ENCODE measurements at places on chromosomes 5 and 9.

DNA sequence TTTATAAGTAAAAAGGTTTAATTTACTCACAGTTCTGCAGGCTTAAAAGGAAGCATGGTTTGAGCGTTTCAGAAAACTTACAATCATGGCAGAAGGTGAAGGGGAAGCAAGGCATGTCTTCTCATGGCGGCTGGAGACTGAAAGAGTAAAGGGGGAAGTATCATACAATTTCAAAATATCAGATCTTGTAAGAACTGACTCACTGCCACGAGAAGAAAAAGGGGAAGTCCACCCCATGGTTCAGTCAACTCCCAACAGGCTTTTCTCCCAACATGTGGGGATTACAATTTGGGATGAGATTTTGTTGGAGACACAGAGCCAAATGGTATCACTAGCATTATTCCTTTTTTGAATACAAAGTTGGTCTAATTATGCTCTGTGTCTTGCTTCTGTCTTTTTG, 627.9 kb upstream of the ST8SIA4 start:
- DNase-seq = no peak

- DNase-seq = no peak
These were observed 109.9 kb upstream of the NFIB start for GRCh38 chr9:14423815-14424261.

- DNase-seq = no peak
These were observed 305.0 kb upstream of the PIK3R1 start for GRCh38 chr5:67910546-67910945.

GRCh38 chr5:145791866-145792265, 43.3 kb downstream of the PRELID2 start:
- DNase-seq = no peak

DNA sequence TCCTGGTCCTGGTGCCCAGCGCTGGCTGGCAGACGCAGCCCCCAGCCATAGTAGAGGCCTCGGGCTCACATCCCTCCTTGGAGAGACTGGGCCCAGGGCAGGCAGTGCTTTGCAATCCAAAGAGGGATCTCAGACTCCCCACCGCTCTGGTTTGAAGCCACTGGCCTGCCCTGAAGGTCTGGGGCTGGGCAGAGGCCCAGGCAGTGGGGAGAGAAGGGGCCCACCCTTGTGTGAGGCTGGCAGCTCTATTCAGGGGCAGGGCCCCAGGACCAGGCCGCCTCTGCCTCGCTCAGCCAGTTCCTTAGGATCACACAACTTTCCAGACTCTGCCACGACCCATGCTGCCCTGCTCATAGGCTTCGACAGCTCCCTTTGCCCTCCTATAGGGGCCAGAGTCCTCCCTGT, 10.7 kb upstream of the SEC16A start:
- DNase-seq = no peak

DNA sequence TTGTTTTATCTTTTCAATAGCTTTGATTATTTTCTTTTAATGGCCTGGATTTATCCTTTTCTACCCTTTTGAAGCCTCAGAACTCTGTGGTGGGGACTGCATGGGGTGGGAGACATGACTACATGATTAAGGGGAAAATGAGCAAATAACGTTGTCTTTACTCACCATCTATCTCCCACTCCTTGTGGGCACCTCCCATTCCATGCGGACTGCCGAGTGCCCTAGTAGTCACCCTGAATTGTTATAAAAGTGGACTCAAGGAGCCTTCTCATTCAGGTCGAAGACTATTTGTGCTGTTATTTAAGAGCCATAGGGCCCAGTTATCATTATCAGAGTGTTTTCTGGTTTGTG, 281.8 kb downstream of the MLLT3 start:
- no peak for DNase-seq

DNA sequence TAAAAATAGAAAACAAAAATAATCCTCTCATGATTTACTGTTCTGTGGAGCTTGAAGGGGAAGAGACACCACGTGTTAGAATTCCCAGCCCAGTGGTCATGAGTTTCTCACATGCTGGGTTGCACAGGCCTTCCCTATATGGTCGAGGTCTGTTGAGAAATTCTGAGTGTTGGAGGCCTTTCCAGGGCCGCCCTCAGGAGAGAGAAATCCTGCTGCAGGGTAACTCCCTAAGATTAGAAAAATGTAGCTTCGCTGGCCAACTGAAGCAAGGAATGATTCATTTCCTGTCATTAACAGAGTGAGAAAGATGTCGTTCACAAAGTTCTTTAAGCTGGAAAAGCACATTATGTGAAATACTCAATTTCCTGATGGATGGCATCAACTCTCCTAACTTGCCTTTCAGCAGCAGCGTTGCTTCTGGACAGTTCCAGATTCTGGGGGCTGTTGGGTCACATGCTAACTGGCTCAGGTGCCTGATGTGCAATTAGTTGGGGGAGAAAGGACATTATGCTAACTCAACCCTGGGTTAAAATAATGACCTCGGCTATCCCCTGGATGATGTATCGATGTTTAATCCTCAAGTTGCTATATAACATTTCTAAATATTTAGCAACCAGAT, 104.8 kb upstream of the CD180 start:
- DNase-seq = no peak

DNA sequence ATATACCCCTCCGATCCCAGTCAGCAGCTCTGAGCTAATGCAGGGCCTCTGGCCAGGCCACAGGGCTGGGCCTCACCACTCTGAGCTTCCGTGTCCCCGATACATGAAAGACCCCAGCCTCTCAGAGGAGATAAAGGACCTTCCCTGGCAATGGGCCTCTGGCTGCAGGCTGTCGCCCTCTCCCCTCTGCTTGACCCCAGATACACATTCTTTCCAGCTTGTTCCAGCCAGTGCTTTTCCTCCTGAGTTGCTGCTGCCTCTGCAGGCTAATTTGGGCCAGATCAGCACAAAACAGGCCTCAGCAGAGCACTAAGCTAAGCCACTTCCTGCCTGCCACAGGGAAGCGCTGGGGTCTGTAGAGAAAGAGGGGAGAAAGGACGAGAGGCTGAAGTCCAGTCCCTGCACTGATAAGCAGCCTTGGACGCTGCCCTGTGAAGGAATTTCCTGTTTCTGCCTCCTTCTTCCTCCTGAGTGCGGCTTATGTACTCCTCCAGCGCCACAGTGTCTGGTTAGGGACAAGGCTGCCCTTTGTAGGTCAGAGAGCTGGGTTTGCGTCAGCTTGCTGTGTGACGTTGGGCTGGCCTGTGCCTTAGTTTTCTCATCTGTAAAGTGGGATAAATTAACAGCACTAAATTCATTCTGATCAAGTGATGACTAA, 73.0 kb upstream of the IL17B start:
- DNase-seq = no peak

DNA sequence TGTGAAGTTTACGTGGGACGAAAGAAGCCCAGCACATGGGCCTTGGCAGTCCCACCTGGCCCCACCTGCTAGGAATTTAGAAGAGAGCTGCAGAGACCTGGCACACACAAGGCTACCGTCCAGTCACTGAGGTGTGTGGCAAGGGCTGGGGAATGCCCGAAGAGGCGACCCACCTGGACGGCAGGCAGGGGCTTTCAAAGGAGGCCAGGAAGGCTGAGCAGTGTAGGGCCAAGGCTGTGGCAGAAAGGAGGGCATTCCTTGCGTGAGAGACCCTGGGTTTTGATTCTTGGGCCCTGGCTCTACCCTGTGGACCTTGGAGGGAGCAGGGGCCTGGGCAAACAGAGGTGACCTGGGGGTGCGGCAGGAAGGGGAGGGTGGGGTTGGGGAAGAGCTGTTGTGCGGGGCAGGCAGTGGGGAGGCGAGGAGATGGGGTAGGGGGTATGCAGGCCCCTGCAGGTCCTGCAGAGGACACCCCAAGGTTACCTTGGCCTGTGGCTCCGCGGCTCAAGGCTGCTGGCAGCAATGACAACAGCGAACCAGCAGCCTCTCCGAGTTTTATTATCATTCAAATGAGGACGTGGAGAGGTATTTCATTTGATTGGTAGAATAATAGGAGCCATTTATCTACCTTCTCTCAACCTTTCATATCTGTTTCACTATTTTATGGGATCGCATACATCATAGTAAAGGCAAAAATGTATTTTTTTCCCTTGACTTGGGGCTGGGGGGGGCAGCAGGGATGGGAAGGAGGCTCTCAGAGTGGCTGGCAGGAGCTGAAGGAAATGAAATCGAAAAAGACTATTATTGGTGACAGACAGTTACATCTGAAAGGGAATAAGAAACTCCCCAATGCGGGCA, 24.8 kb downstream of the TSPAN17 start:
- no peak for DNase-seq

GRCh38 chr5:8824371-8824770, 721.5 kb downstream of the SEMA5A start:
- no peak for DNase-seq

DNA sequence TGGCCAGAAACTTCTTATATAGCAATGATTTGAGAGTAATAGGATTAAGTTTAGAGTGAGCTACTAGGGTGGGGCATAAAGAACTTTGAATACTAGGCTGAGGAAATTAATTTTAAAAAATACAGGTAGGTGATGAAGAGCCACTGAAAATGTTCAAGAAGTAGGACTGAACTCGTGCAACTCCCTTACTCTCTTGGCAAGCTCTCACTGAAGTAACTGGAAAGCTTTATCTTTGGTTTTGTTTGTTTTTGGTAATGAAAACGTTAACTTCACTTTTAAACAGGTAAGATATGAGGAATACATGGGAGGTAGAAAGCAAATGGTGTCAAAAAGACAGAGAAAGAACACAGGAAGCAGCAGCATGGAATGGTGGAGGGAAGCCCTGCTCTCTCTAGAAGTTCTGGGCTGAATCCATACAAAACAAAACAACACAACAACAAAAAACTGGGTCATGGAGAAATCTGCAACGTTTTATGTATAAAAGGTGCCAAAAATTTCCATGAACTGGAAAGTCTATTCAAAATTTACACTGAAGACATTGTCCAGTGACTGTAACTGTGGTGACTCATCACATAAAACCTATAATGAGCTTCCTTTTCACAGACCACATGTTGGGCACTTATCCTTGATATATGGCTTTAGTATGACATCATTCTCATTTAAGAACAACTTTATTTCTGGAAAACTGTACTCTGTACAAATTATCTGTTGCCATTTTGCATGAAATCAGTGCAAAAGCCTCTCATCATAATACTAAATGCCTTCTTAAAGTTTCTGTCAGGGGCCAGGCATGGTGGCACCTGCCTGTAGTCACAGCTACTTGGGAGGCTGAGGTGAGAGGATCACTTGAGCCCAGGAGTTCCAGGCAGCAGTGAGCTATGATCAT, 91.2 kb upstream of the CHD1 start:
- no peak for DNase-seq

DNA sequence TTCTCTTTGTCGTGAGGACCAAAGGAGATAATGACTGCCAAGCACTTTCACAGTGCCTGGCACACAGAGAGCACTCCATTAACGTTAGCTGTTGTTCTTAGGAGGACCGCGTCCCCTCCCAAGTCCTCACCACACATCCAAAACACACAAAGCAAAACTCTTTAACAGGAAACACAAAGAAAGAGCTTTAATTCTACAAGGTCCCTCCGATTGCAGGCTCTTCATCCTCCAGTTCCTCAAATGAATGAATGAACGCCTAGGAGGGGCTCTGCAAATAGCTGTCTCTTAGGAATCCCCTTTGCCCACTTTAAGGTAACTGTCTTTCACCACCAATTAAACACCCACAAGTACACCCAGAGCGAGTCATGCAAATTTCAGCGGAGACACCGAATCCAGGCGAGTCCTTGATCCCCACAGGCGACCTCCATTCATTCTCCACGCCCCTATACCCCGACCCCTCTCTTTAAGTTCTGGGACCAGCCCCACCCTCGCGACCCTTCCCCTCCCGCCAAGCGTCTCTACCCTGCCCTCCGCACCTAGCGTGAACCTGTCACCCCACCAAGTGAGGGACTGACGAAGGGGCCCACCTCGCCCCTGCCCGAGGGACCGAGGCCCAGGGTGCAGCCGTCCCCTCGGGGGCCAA, 644 bp downstream of the TSC1 start:
- DNase-seq = no peak

GRCh38 chr5:134249469-134250379, 23.9 kb upstream of the PPP2CA start:
- no peak for DNase-seq

GRCh38 chr5:22473886-22474285, 379.3 kb downstream of the CDH12 start:
- DNase-seq = no peak

- no peak for DNase-seq
These were observed 114.5 kb downstream of the SLC25A46 start for GRCh38 chr5:110853267-110853666.

DNA sequence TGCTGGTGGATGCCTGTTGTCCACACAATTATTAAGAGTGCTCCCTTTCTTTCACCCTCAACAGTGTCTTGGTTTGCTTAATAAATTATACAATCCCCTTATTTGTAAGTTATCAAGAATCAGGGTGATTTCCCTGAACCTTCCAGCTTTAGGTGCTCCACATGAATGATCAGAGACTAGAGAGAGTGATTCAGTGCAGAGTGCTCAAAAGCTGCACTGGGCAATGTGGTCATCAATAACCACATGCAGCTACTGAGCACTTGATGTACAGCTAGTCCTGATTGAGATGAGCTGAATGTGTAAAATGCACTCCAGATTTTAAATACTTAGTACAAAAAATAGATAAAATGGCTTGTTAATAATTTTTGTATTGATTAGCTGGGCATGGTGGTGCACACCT, 76.8 kb upstream of the TRIO start:
- DNase-seq = no peak

DNA sequence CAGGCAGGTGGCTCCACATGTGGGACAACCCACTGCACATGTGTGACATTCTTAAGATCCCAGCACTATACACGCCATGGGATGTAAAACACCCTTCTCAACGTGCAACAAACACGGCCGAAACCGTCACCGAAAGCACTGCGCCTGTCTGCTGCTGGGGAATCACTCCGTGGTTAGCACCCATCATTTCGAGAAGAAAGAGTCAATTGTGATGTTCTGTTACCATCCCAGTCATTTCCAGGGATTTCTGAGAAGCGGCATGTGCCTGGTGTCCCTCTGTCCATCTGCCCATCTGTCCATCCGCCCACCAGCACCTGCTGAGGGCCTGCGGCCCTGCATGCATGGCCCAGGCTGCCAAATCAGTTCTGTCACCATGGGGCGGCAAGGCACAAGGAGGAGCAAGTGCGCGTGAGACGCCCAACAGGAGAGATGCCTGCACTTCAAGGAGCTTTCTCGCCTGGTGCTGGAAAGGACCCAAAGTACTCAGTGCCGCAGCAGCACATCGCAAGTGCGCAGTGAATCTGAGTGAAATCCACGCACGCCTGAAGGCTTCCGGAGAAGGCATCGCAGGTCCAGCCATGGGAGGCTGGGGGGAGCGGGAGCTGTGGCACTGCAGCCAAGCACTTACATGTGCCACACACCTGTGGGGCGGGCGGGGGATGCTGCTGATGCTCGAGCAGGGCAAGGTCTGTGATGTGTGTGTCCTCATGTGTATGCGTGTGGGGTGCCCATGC, 38.0 kb downstream of the VAV2 start:
- DNase-seq = no peak

DNA sequence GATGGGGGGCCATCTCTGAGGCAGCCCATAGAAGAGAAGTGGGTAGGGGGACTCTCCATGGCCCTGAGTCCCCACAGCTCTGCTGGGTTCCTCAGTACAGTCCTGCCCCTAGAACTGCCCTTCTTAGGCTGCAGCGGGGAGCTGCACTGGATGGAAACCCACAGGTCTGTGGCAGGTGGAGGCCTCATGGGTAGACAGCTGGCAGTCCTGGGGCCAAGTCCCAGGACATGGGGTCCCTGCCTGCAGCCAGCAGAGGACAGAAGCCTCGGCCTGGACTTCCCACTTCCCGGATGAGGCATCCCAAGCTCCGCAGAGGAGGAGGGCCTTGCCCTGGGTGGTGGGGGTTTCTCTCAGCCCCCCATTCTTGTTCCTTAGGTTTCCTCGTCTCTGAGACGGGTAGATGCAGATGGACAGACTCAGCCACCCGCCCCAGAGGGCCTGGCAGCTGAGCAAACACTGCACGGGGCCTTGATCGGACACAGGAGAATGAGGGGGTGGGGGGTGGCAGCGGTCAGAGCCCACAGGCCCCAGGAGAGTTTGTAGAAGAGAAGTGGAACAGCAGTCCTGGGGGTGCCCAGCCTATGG, 153.8 kb downstream of the C9orf50 start:
- no peak for DNase-seq
